ENCODE measurements at places on chromosomes 12 and 14. TPM values are rescaled to one million over a fixed set of nuclear protein-coding genes. Genes with fewer than 3 reads are reported as not detected.

DNA sequence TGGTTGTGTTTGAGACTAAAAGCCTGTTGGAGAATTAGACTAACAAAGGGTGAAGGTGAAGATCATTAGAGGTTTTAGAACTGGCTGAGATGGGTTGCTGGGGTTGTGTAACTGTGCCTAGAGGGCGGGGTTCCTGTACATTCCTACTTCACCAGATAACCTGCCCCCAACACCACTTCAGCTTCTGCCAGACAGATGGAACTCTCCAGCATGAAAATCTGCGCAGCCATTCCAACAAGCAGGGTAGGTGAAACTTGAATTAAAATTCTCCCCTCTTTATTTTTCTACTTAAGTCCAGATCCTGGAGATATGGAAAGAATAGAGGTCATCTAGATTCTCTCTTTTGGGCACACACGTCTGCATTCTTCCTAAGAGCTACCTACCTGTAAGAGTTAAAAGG lies 6.0 kb downstream of the FOXG1 start:
- H3K27ac ChIP-seq, result no peak overlapping the region
- no peaks in the 10 kb centered on the region for H3K4me1 ChIP-seq
- no peak overlapping the region for H3K4me3 ChIP-seq
- peaks cover 89% of the 10 kb centered on the region for H3K27me3 ChIP-seq

GRCh38 chr12:107607464-107608392 lies 77.9 kb upstream of the PWP1 start:
- H3K27me3 ChIP-seq, result no peaks in the 10 kb centered on the region
- no peaks in the 10 kb centered on the region for H3K36me3 ChIP-seq
- no peak overlapping the region for H3K4me3 ChIP-seq
- peak; percentile 90 for DNase-seq
- H3K27ac ChIP-seq, result no peak overlapping the region
- H3K4me1 ChIP-seq, result no peaks in the 10 kb centered on the region

DNA sequence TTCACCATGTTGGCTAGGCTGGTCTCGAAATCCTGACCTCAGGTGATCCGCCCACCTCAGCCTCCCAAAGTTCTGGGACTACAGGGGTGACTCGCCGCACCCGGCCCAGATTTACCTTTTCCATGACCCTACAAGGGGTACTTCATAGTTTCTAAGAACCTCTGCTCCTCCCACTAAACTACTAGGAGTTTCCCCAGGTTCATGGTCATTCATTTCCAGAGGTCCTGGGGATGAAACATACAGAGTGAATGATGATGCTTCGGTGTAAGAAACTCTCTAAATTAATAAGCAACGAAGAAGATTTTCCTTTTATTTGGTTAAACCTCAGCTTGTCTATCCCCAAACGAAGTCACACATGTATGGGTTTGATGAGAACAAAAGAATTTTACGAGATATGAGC lies 56.9 kb downstream of the AMN start:
- DNase-seq, result no peak
- no peaks in the 10 kb centered on the region for H3K4me1 ChIP-seq
- H3K36me3 ChIP-seq, result peaks cover 69% of the 10 kb centered on the region

DNA sequence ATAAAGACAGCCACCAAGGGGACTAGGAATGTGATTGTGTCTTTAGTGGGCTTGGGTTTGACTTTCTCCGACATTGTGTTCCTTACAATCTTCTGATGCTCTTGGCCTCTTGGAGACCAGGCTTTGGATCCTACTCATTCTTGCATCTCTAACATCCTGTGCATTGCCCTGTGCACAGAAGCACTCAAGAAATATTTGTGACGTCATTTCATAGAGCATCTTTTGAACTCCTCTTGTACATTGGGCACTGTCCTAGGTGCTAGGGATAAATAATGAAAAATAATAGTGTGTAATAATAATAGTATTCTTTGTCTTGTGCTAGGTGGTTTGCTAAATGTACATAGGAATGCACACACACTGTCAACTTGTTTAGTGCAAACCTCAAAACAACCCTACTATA lies 108.8 kb upstream of the LHX5 start:
- no peaks in the 10 kb centered on the region for H3K36me3 ChIP-seq
- no peak overlapping the region for H3K27ac ChIP-seq
- no peak overlapping the region for H3K4me3 ChIP-seq
- no peaks in the 10 kb centered on the region for H3K27me3 ChIP-seq
- H3K4me1 ChIP-seq, result no peaks in the 10 kb centered on the region

- no peak overlapping the region for H3K27ac ChIP-seq
- no peak overlapping the region for H3K4me3 ChIP-seq
- no peaks in the 10 kb centered on the region for H3K4me1 ChIP-seq
- H3K27me3 ChIP-seq, result no peaks in the 10 kb centered on the region
- DNase-seq, result no peak
Measured at GRCh38 chr14:106633721-106634120, 1107.3 kb downstream of the TMEM121 start.

GRCh38 chr14:79767251-79767650 lies 444.1 kb downstream of the DIO2 start:
- no peak overlapping the region for H3K4me3 ChIP-seq
- no peaks in the 10 kb centered on the region for H3K27me3 ChIP-seq
- no peaks in the 10 kb centered on the region for H3K36me3 ChIP-seq
- H3K4me1 ChIP-seq, result no peaks in the 10 kb centered on the region

The ZNF705A gene
- not detected for total RNA-seq
